Endothelial cell of umbilical vein (primary cell): ENCODE measurements at places on chromosomes 11 and 22. TPM values are rescaled to one million over a fixed set of nuclear protein-coding genes. Genes with fewer than 3 reads are reported as not detected.

GRCh38 chr11:113204280-113204679 lies 110.1 kb upstream of the TTC12 start:
- no peak for DNase-seq

GRCh38 chr11:110086892-110087309 lies 6.3 kb upstream of the ZC3H12C start:
- DNase-seq, result peak; percentile 30

GRCh38 chr11:1228921-1229451 lies 6.1 kb downstream of the MUC5B start:
- no peak for DNase-seq

- DNase-seq, result no peak
Observed at GRCh38 chr22:39627865-39628562, 57.5 kb downstream of the CACNA1I start.

Gene OR56A1
- not detected in 2 replicates for polyA plus RNA-seq

Gene IGSF22
- not detected in 2 replicates for polyA plus RNA-seq

- peak; percentile 31 for DNase-seq
Observed at GRCh38 chr22:36775586-36775963, 344 bp downstream of the IFT27 start.

Gene RIBC2
- 1.0 and 1.2 TPM in 2 replicates for polyA plus RNA-seq
